ENCODE measurements at places on chromosomes 4 and X.

- no peak for DNase-seq
Observed at GRCh38 chrX:131045726-131046125, 12.4 kb upstream of the ARHGAP36 start.

- no peak for DNase-seq
Observed at GRCh38 chr4:162499478-162499877, 335.7 kb upstream of the FSTL5 start.

- no peak for DNase-seq
Observed at GRCh38 chr4:77703666-77704065, 98.0 kb downstream of the CXCL13 start.

DNA sequence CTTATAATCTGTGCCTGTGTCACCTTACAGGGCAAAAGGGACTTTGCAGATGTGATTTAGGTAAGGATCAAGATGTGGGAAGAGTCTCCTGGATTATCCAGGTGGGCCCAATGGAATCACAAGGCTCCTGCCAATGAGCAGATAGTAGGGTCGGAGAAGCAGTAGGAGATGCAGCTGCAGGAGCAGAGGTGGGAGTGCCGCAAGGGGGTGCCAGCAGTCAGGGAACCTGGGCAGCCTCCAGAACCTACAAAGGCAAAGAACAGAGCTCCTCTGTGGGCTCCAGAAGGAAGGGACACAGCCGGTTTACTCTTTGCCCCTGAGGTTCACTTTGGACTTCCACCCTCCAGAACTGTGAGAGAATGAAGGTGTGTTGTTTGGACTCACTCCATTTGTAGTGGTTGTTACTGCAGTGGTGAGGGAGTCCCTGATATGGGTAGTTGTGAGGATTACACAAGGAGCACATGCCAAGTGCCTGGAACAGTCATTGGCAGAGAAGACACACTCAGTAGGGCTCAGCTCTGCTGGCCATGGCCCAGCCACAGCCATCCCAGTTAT lies 318.5 kb downstream of the EVC2 start:
- no peak for DNase-seq

GRCh38 chrX:51852621-51853020 lies 40.8 kb upstream of the MAGED1 start:
- DNase-seq, result no peak

DNA sequence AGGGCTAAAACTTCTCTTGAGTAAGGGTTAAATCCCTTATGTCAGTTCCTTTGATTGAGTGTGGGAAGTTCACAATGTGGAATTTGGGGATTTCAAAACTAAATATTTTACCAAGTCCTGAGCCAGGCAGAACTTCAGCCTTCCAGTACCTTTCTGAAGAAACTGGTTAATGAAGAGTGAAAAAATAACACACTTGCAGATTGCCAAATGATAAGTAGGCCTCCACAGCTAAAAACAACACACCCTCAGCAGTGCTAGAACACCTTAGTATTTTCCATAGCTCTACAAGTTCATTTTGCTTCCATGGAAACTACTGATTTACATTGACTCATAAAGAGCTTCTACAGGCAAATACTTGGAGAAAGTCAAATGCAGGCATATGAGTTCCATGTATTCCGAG lies 326.8 kb downstream of the ZNF674 start:
- no peak for DNase-seq

GRCh38 chrX:13009844-13010243 lies 34.6 kb downstream of the FAM9C start:
- no peak for DNase-seq

DNA sequence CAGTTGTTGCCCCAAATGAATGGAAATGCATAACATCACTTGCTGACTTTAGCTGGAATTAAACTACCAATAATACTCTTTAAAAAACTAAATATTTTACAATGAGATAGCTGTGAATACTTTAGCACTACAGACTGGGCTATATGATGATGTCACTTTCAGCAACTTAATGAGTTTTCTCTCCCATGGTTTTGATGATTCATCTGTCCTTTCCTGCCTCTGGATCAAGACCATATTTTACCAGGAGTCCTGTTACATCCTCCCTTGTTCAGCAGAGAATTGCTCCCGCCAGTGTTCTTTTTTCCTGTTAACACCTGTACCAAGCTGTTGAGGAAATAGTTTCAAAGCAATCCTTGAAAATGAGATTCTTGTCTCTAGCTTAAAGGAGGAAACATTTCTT lies 543.0 kb downstream of the SPRY1 start:
- DNase-seq, result peak; percentile 81

DNA sequence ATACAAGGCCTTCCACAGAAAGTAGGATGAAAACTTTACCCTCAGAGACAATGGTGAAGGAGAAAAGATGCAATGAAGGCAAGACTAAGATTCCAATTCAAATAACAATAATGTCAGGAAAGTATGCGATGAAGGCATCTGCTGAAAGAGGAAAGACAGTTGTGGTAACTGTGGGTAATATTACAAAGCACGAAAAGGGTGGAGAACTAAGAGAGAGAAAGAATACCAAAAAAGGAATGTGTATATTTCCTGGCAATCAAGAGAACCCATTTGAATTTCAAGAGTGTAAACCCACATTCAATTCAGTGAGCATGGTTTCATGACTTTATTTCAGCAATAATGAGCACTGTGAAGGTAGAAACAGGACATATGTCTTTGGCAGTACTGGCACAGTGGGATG lies 225.5 kb downstream of the PALLD start:
- no peak for DNase-seq

- DNase-seq, result no peak
Observed at GRCh38 chr4:29560452-29560851, 1159.7 kb upstream of the PCDH7 start.

- DNase-seq, result no peak
Observed at GRCh38 chr4:22500128-22500611, 15.7 kb downstream of the ADGRA3 start.

- peak; percentile 13 for DNase-seq
Observed at GRCh38 chr4:23324021-23324690, 565.7 kb downstream of the PPARGC1A start.

DNA sequence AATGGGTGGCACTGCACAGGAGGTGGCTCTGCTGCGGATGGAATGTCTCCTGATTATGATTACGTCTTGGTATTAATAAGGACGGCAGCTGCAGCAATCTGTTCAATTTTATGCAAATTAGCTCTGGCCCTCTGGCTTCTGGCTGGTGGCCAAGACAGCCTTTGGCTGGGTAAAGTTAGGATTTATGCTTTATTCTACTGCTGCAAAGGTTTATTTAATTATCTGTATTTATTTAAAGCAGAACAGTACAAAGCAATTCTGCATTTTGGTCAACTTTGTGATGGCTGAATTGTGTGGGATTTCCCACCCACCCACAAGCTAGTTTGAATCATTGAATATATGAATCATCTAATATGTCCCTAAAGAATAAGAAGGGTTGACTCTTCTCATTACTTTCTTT lies 745.6 kb upstream of the FAM241A start:
- DNase-seq, result no peak

DNA sequence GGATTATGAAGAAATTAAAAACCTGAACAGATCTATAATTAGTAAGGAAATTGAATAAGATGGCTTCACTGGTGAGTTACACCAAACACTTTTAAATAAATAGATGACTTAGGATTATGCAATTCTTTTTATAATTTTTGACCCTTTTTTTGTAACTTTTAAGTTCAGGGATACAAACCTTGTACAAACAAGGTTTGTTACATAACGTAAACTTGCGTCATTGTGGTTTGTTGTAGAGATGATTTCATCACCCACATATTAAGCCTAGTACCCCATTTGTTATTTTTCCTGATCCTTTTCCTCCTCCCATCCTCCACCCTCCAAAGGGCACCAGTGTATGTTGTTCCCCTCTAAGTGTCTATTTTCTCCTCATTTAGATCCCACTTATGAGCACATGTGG lies 75.7 kb downstream of the CPEB2 start:
- DNase-seq, result peak; percentile 97

DNA sequence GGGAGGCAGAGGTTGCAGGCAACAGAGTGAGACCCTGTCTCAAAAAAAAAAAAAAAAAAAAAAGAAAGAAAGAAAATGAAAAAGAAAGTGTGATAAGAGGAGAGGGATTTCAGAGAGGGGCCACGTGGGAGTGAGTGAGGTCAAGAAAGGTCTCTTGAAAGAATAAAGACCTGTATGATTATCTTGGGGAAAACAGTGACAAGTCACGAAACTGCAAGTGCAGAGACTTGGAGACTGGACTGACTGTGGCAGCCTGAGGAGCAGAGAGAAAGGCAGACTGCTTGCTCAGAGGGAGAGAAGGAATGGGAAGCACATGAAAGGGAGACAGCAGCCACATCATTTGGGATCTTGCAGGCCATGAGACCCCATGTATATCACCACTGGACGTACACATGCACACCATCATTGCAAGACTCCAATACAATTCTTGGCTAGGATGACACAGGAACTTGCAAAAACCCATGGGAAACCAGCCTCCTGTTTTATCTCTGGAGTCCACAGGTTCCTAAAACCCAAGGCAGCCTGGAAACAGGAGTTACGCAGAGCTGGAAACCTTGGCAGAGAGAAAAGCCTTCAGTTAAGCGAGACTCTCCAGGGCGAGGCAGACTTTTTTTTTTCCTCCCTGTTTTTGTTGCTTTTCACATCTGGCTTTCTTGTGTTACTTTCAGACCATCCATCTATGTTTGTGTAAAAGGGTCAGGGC lies 207.0 kb upstream of the TBL1X start:
- DNase-seq, result no peak

GRCh38 chr4:152941411-152941810 lies 5.3 kb downstream of the FHDC1 start:
- no peak for DNase-seq

GRCh38 chr4:83599183-83599582 lies 63.3 kb downstream of the GPAT3 start:
- DNase-seq, result peak; percentile 68

DNA sequence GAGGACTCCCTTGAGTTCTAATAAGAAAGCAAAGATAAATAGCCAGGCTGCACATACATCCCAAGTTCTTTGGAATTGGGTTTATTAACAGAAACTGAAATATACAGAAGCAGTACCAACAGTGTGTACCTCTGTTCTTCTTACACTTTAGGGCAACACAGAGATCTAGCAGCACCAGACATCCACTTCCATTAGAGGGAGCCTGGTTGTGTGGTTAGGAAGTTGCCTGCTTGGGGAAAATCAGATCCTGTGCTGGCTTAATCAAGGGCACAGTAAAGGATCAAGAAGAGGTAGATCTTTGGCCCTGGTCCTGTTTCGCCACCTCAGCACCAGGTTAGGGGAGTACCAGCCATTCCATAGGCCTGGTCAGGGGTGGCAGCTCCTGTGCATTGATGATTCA lies 231.1 kb upstream of the ARHGAP24 start:
- no peak for DNase-seq

- peak; percentile 43 for DNase-seq
Observed at GRCh38 chr4:22099896-22100295, 151.3 kb upstream of the KCNIP4 start.

- DNase-seq, result peak; percentile 91
Observed at GRCh38 chrX:136525738-136526606, 6.0 kb upstream of the VGLL1 start.

DNA sequence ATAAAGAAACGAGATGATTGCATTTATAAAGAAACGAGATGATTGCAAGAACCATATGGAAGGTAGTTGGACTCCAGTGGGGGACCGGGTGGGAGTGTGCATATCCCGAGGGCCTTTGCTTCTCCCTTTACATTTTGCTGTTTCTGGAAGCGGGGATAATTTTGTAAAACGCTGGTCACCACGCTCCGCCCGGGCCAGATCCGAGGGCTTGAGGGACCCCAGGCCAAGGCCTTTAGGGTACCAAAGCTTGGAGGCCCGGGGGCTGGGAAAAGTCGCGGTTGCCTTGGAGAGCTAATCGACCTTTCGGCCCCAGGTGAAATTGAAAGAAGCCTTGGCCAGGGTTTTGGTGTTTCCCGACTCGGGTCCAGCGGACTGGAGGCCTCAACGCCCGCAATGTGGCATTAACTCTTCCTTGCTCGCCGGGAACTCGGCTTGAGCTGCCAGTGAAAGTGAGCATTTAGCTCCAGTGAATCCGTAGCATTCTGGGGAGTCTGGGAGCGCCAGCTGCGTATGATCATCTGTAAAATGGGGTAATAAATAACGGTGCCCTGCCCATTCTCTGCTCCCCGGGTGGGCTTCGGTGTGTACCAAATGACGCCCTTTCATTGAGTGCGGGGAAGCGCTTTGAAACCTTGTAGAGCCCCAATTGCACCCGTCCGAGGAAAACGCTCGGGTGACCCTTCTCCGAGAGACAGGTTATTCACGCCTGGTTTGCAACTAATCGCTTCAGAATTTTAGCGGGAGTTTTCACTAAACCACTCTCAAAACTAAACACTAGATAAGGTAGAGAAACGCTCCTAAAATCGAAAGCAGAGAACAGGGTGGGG lies 4.5 kb downstream of the NKX3-2 start:
- DNase-seq, result no peak

- DNase-seq, result no peak
Observed at GRCh38 chr4:104486716-104487504, 7.8 kb downstream of the CXXC4 start.

DNA sequence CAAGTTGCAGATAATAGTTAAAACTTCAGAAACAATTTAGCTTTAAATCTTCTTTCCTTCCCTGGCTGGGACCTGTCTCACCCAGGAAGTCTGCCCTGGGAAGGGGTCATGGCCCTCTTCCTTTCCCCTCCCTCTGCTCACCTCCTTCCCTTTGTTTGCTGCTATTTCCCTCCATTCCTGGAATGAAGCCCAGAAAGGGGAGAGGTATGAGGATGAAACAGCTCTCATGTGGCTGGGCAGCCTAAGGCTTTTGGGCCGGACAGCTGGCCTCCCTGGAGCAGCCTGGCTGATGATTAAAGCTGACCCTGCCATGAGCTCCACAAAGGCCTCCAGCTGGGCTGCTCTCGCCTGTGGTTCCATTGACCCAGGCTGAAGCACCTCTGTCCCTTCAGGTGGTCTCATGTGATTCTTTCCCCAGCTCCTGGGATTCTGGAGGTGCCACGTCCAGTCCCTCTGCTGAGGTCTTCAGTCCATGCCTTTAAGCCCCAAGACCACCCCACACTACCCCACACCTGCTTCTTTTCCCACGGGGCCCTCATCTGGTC lies 202.1 kb downstream of the PTTG2 start:
- peak; percentile 96 for DNase-seq

DNA sequence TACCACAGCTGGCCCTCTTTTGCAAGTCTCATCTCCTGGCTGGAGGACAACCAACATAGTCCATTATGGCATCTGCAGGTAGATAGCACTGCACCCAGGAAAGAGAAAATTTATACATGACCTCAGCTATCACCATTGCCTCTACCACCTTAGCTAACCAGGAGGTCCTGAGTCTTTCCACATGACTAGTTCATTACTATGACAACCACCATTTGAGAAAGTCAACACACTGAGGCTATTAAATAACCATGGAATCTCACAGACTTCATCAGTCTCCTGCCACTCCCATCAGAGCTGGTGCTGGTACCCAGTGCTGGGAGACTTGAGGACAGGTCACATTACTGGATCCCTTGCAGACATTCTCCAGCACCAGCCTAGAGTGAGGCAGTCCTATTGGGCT lies 285.9 kb downstream of the GBA3 start:
- DNase-seq, result no peak

DNA sequence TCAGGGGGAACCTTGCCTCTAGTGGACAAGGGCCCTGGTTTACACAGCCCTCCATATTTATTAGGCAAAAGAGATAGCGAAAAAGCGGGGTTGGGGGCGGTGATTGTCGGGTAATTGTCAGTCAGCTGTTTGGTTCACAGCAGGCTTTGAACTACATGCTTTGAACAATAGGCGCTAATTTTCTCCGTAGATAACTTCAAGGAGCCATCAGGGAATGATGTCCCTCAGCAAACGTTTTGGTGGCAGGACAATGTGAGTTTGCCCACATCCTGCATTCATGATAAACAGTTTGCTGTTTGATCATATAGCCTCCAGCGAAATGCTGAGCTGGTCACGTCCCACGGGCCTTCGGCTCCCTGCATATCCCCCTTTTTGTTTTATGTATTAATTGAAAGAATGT lies 65.2 kb downstream of the KANTR start:
- no peak for DNase-seq

GRCh38 chrX:133390676-133391075 lies 24.6 kb downstream of the GPC4 start:
- no peak for DNase-seq
